ENCODE measurements at places on chromosomes 12 and 14. TPM values are rescaled to one million over a fixed set of nuclear protein-coding genes. Genes with fewer than 3 reads are reported as not detected.

GRCh38 chr14:76576047-76576741, 185.1 kb upstream of the VASH1 start:
- no peaks in the 10 kb centered on the region for H3K27me3 ChIP-seq
- no peak for DNase-seq
- no peak overlapping the region for H3K4me3 ChIP-seq
- no peaks in the 10 kb centered on the region for H3K4me1 ChIP-seq
- H3K27ac ChIP-seq, result no peak overlapping the region

DNA sequence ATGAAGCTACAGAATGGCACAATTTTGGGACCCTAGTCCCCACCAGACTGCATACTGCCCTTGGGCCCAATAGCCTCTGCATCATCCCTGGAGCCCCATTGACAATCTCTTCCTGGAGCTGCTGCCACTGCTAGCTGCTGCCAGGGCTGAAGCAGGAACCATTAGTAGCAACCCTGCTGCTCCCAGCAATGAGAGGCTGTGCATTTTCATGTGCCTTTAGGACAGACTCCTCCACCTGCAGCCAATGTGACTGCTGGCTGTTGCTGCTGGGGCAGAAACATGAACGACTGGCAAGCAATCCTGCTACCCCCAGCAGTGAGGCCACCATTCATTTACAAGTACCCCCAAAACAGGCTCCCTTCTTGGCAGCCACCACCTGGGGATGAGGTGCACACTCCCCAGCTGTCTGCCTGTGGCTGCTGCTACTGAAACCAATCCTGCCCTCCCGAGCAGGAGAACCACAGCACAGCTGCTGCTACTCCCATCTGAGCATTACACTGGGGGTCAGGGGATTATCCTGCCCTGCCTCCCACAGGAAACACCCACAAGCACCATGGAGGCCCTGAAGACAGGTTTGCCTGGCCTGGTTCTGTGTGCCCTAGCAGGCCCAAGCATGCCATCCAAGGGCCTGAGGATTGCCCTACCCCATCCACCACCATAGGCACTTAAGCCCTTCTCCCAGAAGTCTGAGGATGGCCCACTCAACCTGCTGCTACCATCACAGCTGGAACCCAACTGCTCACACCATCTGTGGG, 181.0 kb downstream of the MYRFL start:
- no peaks in the 10 kb centered on the region for H3K27me3 ChIP-seq
- no peak overlapping the region for H3K4me3 ChIP-seq
- no peaks in the 10 kb centered on the region for H3K36me3 ChIP-seq
- H3K27ac ChIP-seq, result no peak overlapping the region

- H3K27me3 ChIP-seq, result no peaks in the 10 kb centered on the region
- no peak for DNase-seq
- H3K4me1 ChIP-seq, result peaks cover 6% of the 10 kb centered on the region
- H3K36me3 ChIP-seq, result no peaks in the 10 kb centered on the region
- H3K4me3 ChIP-seq, result no peak overlapping the region
- H3K27ac ChIP-seq, result no peak overlapping the region
Observed at GRCh38 chr12:93889516-93890212, 212.5 kb downstream of the CRADD start.

- no peaks in the 10 kb centered on the region for H3K27me3 ChIP-seq
- H3K27ac ChIP-seq, result peak overlapping the region; percentile 32
- no peaks in the 10 kb centered on the region for H3K36me3 ChIP-seq
- no peak for DNase-seq
- H3K4me1 ChIP-seq, result no peaks in the 10 kb centered on the region
Observed at GRCh38 chr12:109452489-109452888, 24.6 kb downstream of the KCTD10 start.

GRCh38 chr14:24630872-24631477, 3.0 kb downstream of the GZMB start:
- no peak for DNase-seq
- peaks cover 6% of the 10 kb centered on the region for H3K4me1 ChIP-seq
- H3K27ac ChIP-seq, result peak overlapping the region; percentile 57

GRCh38 chr14:104357689-104358527, 219.5 kb downstream of the KIF26A start:
- H3K4me1 ChIP-seq, result no peaks in the 10 kb centered on the region
- H3K27ac ChIP-seq, result no peak overlapping the region
- peak; percentile 38 for DNase-seq

- DNase-seq, result no peak
- H3K4me3 ChIP-seq, result no peak overlapping the region
- no peaks in the 10 kb centered on the region for H3K27me3 ChIP-seq
- no peak overlapping the region for H3K27ac ChIP-seq
Observed at GRCh38 chr12:130224613-130225012, 62.3 kb downstream of the FZD10 start.

Gene YARS2
- 23.9 TPM for total RNA-seq
